GM12878 (cell line): ENCODE measurements at places on chromosomes 11 and 22. TPM values are rescaled to one million over a fixed set of nuclear protein-coding genes. Genes with fewer than 3 reads are reported as not detected.

Gene OR8G5
- polyA plus RNA-seq = not detected in 2 replicates

Gene NXPE1
- not detected in 2 replicates for polyA plus RNA-seq

Gene CRYBB2
- not detected in 2 replicates for polyA plus RNA-seq

- DNase-seq = no peak
Observed at GRCh38 chr22:48779661-48780596, 1047.7 kb downstream of the BRD1 start.

DNA sequence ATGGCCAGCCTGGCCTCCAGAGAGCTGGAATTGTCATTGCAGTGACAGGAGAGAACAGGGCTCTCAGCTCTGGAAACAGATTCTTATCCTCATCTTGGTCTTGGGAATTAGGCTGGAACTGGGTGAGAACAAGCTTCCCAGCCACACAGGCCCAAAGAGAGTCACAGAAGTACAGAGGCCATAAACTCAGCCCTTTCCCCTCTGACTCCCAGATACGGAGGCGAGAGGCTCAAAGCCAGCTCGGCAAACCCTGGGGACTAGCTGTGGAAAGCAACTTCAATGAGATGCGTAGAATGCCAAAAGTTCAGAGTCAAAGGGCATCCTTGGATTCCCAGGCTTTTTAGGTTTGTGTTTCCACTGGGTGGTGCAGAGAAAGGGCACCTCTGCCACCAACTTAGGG lies 14.3 kb upstream of the ABCC8 start:
- DNase-seq = no peak

- no peak for DNase-seq
Observed at GRCh38 chr11:122197066-122197987, 81.3 kb upstream of the BLID start.

- DNase-seq = no peak
Observed at GRCh38 chr22:24512043-24512442, 16.9 kb downstream of the UPB1 start.

DNA sequence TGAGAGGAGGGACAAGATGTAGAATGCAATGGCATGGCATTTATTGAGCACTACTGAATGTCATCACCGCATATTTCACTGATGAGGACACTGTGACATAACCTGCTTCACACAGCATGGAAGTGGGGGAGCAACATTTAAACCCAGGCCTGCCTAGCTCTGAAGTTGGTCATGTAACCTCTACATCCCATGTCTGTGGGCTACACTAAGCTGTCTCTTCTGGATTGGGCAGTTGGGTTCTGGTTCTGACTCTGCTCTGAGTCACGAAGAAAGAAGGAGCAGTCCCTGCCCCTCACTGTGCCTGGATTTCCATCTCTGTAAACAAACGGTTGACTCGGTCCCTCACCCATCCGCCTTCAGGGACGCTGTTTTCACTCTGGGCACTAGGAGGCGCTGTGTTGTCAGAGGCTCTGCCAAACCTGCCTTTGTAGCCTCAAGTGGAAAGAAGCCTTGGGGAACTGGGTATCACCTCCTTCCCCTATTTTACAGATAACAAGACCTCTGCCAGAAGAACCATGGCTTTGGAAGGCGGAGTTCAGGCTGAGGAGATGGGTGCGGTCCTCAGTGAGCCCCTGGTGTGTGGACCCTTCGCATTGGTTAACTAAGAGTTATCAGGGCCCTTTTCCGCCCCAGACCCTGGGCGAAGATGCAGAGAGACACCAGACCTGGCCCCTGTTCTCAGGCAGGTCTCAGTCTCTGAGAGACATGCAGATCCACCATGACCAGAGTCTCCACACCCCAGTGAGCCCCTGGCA lies 12.7 kb upstream of the ARHGEF17 start:
- DNase-seq = peak; percentile 31
